Activated T-helper 2 cell treated with anti-CD3 and anti-CD28 coated beads, Interferon-gamma antibody, Interleukin-2, Interleukin-4, amounts not matched to agents 10 μg/mL and 5 μg/mL and 100 μg/mL, durations not matched to agents 14 hours and 24 hours and 36 hours (primary cell): ENCODE measurements at places on chromosomes 2 and 18. TPM values are rescaled to one million over a fixed set of nuclear protein-coding genes. Genes with fewer than 3 reads are reported as not detected.

- no peak for DNase-seq
These were observed 108.0 kb downstream of the TWIST2 start for GRCh38 chr2:238955648-238956531.

Gene CAPN13
- total RNA-seq: not detected in 2 replicates

DNA sequence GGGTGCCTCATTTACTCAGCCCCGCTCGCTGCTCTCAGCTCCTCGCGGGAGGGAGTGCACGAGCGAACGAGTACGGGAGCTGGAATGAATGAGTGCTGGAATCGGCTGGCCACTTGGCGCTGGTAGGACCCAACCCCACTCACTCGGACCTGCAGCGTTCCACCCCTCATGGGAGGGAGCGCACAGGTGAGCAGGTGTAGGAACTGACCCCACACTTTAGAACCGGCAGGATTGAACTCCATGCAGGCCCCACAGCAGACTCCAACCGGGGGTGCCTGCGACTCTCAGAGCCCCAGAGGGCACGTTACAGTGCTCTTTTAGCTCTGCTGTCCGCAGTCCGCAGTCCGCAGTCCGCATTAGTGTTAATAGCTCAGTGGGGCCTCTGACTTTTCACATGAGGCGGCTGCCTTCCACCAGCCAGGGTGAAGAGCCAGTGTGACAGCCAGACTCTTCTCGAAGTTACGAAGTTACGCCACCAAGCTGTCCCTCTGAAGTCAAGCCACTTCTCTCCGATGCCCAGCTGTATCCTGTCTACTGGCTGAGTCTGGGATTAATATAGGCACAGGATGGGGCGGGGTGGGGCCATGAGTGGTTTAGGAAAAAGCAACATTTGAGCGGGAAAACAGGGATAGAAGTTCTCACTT lies 102.7 kb upstream of the ARHGAP15 start:
- no peak for DNase-seq

DNA sequence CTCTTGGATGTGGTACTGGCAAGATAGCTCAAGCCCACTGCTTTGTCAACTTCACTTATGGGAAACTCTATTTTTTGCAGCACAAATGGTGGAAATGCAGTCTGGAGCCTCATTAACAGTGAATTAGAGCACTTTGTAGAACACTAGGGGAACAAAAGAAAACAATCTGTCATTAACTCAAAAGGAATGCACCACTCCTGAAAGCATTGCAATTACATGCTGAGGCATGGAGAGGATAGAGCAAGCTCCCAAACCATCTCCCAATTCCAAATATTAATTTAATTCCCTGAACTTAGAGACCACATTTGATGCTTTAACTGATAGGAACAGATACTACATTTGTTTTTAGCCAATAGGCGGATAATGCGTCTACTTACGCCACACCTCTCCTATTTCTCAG lies 32.8 kb upstream of the TANC1 start:
- no peak for DNase-seq

Gene SCN7A
- not detected in 2 replicates for total RNA-seq

- DNase-seq: no peak
These were observed 139.7 kb downstream of the ROCK1 start for GRCh38 chr18:20971886-20972267.

Gene UGT1A9
- not detected in 2 replicates for total RNA-seq

GRCh38 chr2:167345559-167345958 lies 457.3 kb downstream of the XIRP2 start:
- no peak for DNase-seq

Gene ANTXR1
- total RNA-seq: 0.05 TPM in 1 of 2 replicates, not detected in the other

GRCh38 chr2:239058766-239059165 lies 210.9 kb downstream of the TWIST2 start:
- DNase-seq: no peak

- DNase-seq: no peak
These were observed 5.6 kb downstream of the HAAO start for GRCh38 chr2:42786561-42787345.

Gene ARHGEF4
- 0.11 and 0.30 TPM in 2 replicates for total RNA-seq

GRCh38 chr2:101736861-101737291 lies 39.4 kb downstream of the MAP4K4 start:
- DNase-seq: no peak

Gene HTRA2
- 61.5 and 64.1 TPM in 2 replicates for total RNA-seq

DNA sequence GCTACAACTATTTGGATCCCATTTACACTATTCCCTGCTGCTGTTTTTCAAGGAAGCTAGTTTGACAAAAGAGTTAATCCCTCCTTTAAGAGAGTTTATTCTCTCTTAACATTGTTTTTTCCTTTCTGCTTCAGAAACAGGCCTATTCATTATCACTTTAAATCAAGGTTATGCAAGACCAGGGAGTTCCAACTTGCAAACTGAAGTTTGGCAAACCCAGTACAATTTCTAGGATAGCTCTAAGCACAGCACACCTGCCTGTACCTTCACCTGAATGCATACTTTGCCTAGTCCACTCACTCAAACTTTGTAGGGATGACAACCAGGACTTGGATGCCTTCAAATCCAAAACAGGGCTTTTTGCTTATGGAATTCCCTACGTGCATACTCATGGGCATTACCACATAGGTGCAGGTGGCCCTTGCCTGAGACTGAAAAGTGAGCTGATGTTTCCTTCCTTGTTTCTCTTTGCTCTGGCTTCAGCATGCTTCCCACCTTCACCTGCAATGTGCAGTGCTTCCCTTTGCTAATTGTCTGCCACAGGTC lies 193.8 kb upstream of the MMADHC start:
- no peak for DNase-seq

GRCh38 chr2:64655873-64656272 lies 2.2 kb upstream of the SERTAD2 start:
- no peak for DNase-seq

GRCh38 chr2:237868631-237869342 lies 9.4 kb downstream of the RAMP1 start:
- DNase-seq: no peak

DNA sequence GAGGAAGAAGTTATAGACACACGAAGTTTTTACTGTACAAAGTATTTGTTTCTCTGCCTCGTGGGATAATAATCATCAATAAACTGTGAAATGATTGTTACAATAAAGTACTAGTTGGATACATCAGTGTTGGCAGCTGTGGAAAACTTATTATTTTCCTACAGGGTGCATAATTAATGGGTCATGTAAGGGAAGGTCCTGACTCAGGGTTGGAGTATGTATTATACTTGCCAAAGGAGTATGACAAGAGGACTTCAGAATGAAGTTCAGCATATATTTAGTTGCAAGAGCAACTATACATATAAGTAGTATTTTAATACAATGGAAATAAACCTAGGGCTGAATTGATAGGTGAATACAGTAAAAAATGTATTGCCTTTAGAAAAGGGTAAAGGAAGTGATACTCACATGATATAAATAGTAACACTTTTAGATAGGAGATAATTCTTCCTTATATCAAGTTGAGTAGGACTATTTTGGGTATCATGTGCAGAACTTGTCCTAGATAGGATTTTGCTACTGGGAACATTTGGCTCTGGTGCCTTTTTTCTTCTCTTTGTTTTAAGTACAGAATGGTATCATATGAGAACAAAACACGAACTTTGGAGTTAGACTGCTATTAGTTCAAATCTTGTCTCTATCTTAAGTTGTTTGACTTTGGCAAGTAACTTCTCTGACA lies 79.1 kb downstream of the PLCL1 start:
- DNase-seq: no peak

Gene FOXI3
- not detected in 2 replicates for total RNA-seq

GRCh38 chr2:126777620-126777978 lies 121.1 kb upstream of the TEX51 start:
- DNase-seq: no peak

Gene LYG1
- 2.0 and 2.2 TPM in 2 replicates for total RNA-seq

GRCh38 chr18:77772177-77772576 lies 522.5 kb downstream of the GALR1 start:
- no peak for DNase-seq

Gene MC5R
- not detected in 2 replicates for total RNA-seq

GRCh38 chr18:43662657-43663056 lies 385.4 kb upstream of the SYT4 start:
- DNase-seq: no peak

Gene SNORC
- 1.9 and 3.2 TPM in 2 replicates for total RNA-seq

Gene CREG2
- not detected in 2 replicates for total RNA-seq

GRCh38 chr2:172462849-172463381 lies 35.5 kb downstream of the ITGA6 start:
- peak; percentile 46 for DNase-seq

DNA sequence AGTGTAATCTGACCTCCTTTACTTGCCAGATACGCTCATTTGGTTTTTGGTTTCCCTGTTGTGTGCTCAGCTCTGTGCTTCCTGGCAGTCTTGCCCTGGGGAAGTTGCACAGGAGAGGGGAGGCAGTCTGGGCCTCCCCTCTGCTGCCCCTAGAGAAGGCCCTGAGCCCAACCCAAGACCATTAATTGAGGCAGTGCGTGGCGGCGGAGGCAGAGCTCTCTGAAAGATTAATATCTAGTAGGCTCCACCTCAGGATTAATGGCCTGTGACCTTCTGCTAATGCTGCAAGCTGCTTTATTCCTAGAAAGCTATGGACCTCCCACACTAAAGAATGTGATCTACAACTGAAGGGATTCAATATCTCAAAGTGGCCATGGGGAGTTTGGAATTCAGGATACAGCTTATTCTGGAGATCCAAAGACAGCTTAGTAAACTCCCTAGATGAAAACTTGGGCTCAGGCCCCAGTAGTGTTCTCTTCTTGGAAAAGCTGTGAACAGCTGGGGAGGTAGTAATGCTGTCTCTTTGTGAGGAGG lies 41.4 kb upstream of the MAPRE2 start:
- DNase-seq: no peak

DNA sequence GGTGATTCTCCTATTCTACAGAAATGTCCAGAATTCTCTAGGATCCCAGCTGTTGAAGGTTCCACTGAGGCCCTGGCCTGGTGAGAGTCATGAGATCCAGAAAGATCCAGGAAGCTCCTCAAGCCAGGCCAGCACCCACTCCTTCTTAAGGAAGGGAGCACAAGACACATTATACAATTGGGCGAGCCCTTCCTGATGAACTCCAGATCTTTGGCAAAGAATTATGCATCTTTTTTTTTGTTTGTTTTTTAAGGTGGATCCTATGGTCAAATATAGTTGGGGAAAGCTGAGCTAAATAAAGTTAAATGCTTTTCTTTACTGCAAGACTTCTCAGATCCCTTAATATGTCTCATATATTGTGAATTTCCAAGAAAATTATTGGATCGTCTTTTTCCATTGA lies 37.0 kb upstream of the LOXHD1 start:
- DNase-seq: no peak

- no peak for DNase-seq
These were observed 6.9 kb upstream of the EPB41L5 start for GRCh38 chr2:120005834-120006521.

DNA sequence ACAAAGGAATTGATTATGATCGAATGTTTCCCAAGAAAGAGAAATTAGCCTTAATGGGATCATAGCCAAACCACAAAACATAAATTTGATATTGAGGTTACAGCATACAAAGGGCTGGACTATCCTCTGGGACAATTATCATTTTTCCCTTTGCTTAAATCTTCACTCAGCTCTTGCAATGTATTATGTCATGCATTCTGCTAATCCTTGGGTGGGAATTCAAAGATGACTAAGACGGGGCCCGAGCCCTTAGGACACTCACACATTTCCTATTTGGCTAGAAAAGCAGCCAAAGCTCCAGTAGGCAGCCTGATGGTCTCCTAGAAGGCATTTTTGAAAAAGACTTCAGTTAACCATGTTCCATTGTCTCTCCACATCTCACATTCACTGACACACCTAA lies 17.2 kb upstream of the NMI start:
- no peak for DNase-seq

- peak; percentile 61 for DNase-seq
These were observed 183.4 kb downstream of the MYO3B start for GRCh38 chr2:170361090-170361936.

DNA sequence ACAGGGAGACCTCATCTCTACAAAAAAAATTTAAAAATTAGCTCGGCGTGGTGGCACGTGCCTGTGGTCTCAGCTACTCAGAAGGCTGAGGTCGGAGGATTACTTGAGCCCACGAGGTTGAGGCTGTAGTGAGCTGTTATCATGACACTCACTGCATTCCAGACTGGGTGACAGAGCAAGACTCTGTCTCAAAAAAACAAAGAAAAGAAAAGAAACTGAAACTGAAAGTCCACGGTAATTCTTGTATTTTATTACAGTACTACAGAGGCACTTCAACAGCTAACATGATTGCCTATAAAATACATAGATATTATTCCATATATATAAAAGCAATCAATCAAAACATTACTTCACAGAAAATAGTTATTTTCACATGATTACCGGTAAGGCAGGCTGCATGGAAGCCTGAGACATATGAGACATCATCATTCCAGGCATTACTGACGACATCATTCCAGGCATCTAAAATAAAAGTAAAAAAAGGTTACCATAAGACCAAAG lies 23.1 kb downstream of the PRPF40A start:
- peak; percentile 34 for DNase-seq

DNA sequence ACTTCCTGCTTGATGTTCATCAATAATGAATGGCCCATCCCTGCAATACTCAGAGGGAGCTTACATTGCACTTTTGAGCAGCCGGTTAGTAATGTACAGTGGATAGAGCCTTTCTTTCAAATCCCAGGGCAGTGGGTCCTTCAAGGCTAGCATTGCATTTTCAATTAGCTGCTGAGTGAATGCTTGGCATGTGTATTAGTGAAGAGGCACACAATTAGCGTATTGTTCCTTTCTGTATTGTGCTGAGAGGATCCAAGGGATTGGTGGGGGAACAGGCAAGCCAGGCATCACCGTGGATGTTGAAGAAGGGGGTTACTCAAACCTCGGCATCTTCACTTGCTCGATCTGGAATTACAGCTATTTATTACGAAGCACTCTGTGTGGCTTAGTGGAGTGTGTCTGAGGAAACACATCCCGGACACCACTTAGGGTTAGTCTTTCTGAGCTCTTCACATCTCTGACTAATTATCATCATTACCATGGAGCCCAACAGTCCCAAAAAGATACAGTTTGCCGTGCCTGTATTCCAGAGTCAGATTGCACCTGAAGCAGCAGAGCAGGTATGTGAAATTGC lies at the start of gene PPP1R1C:
TSS of gene PPP1R1C (plus strand) at position 222 of the 574 bp plus-strand sequence. CDS start at position 480, 258 bp downstream.
- DNase-seq: no peak

- no peak for DNase-seq
These were observed 871.9 kb upstream of the FSHR start for GRCh38 chr2:50026236-50026635.

DNA sequence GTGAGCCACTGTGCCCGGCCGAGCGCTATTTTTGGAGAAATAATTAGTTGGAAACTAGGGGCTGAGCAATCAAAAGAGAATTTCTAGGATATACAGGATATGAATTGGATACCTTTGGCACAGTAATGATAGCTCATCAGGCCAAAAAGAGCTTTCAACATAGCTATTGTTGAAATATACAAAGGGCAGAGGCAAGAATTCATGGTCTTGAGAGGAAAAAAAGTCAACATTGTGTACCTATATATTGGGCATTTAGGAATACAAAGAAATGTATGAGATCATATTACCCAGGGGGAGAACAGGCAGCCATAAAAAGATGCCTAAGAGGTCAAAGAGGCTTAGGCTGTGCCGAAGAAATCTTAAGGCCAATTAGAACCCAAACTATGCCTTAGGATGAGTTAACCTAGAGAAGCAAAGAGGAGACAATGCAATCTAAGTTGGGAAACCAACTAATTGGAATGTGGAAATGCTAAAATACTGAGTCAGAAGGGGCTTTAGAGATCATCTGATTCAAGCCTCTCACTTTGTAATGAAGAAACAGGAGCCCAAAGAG lies 99.0 kb downstream of the RBBP8 start:
- DNase-seq: no peak

Gene ZBTB7C
- total RNA-seq: 0.07 and 0.21 TPM in 2 replicates

Gene ARHGEF33
- 0.25 TPM in 1 of 2 replicates, not detected in the other for total RNA-seq

Gene POTEE
- 0.62 and 1.4 TPM in 2 replicates for total RNA-seq

- DNase-seq: no peak
These were observed 1.6 kb upstream of the KLF7 start for GRCh38 chr2:207167099-207167923.

Gene POTEC
- not detected in 2 replicates for total RNA-seq

Gene NPPC
- total RNA-seq: 0.23 and 0.41 TPM in 2 replicates
